H4 (cell line): ENCODE measurements at places on chromosomes 7 and 10. TPM values are rescaled to one million over a fixed set of nuclear protein-coding genes. Genes with fewer than 3 reads are reported as not detected.

ASAH2B gene
- total RNA-seq, result 2.4 and 3.9 TPM in 2 replicates

SUN3 gene
- total RNA-seq, result 1.1 and 8.6 TPM in 2 replicates

TIMM23 gene
- 138 and 155 TPM in 2 replicates for total RNA-seq

THSD7A gene
- total RNA-seq, result 0.27 and 0.41 TPM in 2 replicates

RET gene
- total RNA-seq, result 0.04 TPM in 1 of 2 replicates, not detected in the other

LEP gene
- not detected in 2 replicates for total RNA-seq

DIP2C gene
- total RNA-seq, result 2.2 and 2.3 TPM in 2 replicates

KCP gene
- not detected in 2 replicates for total RNA-seq

GATAD1 gene
- 25.8 and 25.9 TPM in 2 replicates for total RNA-seq

MACC1 gene
- total RNA-seq, result 0.46 and 0.53 TPM in 2 replicates

BHLHA15 gene
- not detected in 2 replicates for total RNA-seq
